Melanocyte of skin (primary cell): ENCODE measurements at places on chromosomes 4 and X. TPM values are rescaled to one million over a fixed set of nuclear protein-coding genes. Genes with fewer than 3 reads are reported as not detected.

The PRDM8 gene
- total RNA-seq = 0.36 TPM in 1 of 2 replicates, not detected in the other

The RASSF6 gene
- total RNA-seq = not detected in 2 replicates

The PAGE2 gene
- total RNA-seq = not detected in 2 replicates

The NPY5R gene
- total RNA-seq = not detected in 2 replicates
